ENCODE measurements at places on chromosomes 16 and 17.

GRCh38 chr17:75909812-75910274 lies 5.2 kb upstream of the MRPL38 start:
- DNase-seq: no peak

DNA sequence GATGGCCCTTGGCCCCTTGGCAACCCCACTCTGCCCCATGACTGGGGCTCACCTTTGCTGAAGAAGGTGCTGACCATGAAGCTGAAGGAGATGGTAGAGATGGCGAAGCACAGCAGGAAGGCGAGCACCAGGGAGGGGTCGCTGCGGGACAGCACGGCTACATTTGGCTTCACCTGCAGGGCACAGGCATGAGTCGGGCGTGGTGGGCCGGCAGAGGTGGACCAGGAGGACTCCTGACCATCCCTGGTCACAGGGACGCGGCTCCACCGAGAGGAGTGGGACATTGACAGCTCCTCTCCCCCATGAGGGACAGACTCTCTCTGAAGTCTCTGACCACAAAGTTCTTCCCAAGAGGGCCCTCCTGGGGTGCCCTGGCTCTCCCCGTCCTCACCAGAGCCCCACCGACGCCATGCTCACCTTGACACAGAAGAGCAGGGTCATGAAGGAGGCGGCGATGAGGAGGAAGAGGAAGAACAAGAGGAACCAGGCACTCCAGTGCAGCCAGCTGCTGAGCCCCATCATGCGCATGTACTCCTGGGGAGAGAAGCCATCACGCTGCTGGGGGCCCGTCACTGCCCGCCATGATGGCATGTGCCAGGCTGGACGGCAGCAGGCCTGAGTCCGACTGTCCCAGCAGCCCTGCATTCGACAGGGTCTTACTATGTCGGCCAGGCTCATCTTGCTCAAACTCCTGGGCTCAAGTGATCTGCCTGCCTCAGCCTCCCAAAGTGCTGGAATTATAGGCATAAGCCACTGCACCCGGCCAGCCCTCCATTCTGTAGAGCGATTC lies 23.1 kb downstream of the ABCA3 start:
- no peak for DNase-seq

DNA sequence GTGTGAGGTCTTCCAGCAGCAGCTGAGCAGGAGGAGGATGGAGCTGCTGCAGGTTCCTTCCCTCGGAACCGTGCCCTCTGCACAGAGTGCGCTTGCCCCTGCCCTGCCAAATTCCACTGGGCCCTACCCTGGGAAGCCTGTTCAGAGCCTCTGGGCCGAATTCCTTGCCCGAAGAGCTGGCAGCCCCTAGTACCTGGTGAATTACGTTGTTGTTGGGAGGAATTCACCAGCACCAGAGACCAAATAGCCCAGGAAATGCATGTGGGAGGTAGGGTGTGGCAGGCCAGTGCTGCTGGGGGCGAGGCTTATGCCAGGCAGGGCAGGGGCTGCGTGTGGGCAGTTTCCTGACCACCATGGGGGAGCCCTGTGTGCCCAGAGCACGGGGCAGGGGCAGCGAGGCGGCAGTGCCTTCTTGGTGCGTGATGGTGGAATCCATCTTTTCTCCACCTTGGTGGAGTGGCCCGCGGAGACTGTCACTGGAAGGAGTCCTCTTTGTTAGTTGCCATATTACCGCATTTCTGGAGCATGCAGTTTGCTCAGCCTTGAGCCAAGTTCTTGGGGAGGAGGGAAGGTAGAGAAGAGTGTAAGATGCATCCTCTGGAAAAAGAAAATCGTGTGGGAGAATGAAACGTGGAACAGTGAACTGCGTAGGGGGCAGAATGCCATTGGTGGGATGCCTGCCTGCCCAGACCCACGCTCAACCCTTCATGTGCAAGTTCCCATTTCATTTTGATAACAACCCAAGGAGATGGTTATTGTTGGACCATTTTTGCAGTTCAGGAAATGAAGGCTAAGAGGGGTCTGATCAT lies 2.3 kb downstream of the MRC2 start:
- no peak for DNase-seq

- DNase-seq: no peak
Measured at GRCh38 chr17:61456688-61457225, 4.5 kb downstream of the TBX4 start.

- peak; percentile 96 for DNase-seq
Measured at GRCh38 chr17:78736526-78737079, 45.5 kb downstream of the CYTH1 start.

DNA sequence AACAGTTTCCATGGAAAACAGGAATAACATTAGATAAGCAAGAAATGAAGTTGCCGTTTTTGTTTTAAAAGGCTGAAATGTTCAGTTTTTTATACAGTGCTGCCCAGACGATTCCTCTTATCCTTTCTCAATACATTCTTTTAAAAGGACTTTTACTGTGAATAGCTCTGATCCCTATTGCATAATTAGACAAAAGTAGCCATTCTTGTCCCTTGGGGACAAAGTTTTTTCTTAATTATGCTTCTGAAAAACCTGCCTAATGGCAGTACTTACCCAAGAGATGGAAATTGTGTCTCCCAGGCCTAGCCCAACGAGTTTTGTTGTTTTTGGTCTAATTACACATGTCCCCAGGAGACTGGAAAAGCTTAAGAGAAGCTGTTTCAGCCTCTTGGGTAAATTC lies 27.6 kb downstream of the NXPH3 start:
- DNase-seq: no peak

DNA sequence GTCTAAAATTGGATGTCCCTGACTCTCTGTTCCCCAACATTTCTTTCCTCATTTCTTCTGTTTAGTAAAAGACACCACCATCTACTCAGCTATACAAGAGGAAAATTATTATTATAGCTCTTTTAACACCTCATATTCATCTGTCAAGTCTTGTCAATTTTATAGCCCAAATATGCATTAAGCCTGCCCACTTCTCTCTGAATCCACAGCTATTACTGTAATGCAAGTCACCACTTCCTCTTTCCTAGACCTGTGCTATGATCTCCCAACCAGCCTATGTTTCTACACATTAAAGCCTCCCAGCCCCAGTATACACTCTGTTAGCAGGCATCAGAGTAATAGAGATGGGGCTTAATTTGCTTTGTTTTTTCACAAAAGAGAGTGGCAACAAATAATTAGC lies 252.9 kb downstream of the GRIN2A start:
- DNase-seq: no peak

GRCh38 chr17:44940317-44940716 lies 7.3 kb downstream of the KIF18B start:
- DNase-seq: peak; percentile 53

GRCh38 chr17:38536661-38537060 lies 69.1 kb downstream of the SRCIN1 start:
- no peak for DNase-seq

GRCh38 chr17:74442670-74443515 lies 11.0 kb downstream of the GPRC5C start:
- DNase-seq: peak; percentile 86

DNA sequence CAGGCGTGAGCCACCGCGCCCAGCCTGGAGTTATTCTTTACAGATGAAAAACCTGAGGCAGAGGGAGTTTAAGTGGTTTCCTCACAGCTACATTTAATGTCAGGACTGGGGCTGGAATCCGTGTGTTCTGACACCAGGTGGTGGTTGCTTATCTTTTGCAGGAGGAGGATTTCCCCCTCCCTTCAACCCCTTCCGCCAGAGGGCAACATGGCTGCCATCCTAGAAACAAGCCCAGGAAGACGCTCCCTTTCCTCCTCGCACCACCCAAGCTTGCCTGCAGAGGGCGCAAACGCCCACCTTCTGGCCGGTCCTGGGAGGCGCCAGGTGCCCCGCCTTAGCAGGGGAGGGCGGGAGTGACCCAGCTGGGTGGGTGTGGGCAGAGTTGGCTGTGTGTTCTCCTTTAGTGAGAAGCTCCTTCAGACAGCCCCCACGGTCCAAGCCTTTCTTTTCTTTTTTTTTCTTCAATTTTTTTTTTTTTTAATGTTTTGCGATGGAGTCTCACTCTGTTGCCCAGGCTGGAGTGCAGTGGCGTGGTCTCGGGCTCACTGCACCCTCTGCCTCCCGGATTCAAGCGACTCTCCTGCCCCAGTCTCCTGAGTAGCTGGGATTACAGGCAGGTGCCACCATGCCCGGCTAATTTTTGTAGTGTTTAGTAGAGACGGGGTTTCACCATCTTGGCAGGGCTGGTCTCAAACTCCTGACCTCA lies 9.9 kb upstream of the RAP1GAP2 start:
- DNase-seq: peak; percentile 51

DNA sequence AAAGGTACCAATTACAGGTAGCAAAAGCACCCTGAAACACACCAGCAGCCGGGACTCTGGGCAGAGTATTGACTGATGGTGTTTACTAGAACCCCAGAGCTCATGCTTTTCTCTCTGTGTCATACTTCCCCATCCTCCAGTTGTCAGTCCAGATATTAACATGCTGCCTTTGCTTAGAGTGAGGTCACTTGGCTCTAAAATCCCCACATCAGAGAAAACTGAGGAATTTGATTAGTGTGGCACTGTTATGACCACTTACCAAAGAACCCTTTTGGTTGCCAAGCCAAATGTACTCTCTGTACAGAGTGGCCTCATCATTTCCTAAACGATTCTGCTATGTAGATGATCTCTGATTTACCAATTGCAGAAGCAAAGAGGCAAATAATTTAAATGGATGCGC lies 80.4 kb downstream of the ABCC12 start:
- no peak for DNase-seq

DNA sequence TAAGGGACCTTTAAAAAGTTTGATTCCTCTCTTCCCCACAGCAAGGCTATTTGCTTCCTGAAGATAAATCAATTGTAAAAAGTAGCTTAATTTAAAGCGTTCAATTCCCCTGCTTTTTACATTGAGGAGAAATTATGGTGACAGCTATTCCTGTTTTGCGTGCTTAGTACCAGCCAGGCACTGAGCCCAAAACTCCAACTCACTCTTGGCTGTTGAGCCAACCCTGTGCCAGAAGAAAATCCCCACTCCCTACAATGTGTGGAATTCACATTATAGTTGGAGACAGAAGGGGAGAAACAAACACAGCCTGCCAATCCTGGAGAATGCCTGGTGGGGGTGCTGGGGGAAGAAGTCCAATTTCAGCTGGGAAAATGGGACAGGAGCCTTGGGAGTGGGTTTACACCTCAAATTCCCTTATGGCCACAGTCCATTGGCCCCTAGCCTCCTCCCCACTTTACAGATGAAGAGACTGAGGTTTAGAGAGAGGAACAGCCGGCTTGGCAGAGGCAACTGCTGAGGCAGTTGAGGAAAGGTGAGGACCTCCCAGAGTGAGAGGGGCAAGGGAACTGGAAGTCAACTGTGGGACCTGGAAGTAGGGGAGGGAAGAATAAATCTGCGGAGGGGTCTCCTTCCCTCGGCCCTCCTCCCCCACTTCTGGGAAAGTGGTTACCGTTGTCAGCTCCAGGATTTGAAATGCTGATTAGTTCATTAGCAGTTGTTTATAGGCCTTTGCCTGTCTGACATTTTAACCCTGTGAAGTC lies 26.1 kb downstream of the CDH1 start:
- DNase-seq: no peak

DNA sequence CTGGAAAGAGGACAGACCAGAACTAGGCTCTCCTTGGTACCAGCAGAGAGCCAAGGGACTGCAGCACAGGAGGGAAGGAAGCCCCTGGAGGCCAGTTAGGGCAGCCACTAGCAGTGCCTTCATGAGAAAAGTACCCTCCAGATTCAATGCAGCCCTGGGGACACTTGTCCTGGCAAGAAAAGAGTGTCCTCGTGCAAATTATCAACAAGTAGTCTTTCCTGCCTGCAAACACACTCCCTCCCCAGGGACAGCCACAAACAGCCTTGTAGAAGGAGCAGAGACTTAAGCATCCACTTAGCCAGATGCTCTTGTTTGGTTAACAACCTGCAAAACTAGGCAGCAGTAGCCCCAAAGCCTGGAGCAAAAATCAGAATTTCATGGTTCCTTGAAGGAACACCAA lies 24.3 kb downstream of the CENPV start:
- DNase-seq: no peak

GRCh38 chr16:31869511-31870201 lies 4.0 kb upstream of the ZNF267 start:
- peak; percentile 31 for DNase-seq

DNA sequence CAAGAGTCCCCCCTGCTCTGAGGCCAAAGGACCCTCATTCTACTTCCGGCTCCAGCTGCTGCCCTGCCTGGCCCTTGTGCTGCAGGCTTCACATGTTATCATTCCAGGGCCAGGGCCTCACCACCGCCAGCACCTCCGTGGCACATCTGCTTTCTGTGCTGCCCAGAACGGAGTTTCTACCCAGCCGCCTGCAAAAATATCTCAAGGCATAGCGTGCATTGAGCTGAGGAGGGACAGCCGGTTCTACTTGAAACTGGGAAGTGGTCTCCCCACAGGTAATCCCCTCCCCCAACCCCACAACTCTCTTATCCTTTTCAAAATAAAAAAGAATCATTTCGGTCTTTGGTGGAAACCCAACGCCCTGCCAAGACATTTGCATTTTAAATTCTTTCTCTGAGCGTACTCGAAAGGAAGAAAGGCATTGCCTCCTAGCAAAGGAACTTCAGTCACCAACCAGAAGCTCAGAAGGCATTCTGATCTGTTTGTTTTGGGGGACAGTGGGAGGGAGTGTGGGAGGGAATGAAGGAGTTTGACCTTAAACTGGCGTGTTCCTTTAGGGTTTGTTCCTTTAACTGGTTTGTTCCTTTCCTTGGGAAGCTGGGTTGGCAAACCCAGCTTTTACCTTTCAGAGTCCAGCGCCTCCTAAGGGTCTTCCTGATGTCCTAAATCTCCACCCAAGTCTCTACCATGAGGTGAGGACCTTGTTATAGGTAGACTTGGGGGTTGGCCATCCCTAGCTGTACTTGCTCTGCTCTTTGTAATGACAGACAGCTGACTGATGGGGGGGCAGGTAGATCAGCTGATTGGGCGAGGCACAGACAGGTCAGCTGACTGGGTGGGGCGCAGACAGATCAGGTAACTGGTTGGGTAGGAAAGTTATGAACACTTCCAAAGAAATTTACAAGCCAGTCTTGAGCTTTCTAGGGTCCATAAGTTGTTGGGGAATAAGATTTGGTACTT lies 33.4 kb upstream of the PIK3R6 start:
- no peak for DNase-seq

DNA sequence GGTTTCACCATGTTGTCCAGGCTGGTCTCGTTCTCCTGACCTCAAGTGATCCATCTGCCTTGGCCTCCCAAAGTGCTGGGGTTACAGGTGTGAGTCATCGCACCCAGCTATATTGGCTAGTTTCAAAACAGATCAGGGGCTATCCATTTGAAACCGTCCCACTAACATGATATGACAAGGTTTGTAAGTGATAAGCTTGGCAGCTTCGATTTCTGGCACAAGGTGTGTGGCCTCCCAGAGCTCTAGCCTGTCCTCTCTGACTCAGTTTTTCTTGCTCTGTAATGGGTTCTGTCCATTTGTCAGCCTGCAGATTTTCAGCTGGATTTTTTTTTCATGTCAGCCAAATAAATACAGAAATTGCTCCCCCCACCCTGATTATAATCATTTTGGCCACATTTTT lies 31.8 kb upstream of the TENT4B start:
- DNase-seq: no peak

- DNase-seq: no peak
Measured at GRCh38 chr16:9780831-9781230, 401.4 kb downstream of the GRIN2A start.

GRCh38 chr17:43438626-43439025 lies 39.8 kb downstream of the ARL4D start:
- DNase-seq: no peak

GRCh38 chr16:67137605-67138004 lies 13.2 kb downstream of the B3GNT9 start:
- DNase-seq: no peak

Data from T47D (cell line).